ENCODE measurements at places on chromosomes 11 and 22.

- DNase-seq: no peak
Observed at GRCh38 chr22:48398181-48398905, 1429.3 kb downstream of the BRD1 start.

GRCh38 chr11:117295438-117296137, 4.4 kb downstream of the BACE1-AS start:
- no peak for DNase-seq

GRCh38 chr11:133943950-133944698, 12.6 kb downstream of the IGSF9B start:
- DNase-seq: no peak

DNA sequence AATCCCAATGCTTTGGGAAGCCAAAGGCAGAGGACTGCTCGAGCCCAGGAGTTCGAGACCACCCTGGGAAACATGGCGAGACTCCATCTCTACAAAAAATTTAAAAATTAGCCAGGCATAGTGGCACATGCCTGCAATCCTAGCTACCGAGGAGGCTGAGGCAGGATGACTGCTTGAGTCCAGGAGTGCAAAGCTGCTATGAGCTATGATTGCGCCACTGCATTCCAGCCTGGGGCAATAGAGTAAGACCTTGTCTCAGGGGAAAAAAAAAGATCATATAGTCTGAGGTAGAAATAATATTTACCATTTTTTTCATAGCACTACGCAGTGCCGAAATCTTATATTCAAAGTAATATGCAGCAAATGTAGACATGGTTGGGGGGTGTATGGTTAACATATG, 47.8 kb downstream of the MRTFA start:
- DNase-seq: no peak

GRCh38 chr11:39570526-39570925, 1888.9 kb downstream of the LRRC4C start:
- no peak for DNase-seq

DNA sequence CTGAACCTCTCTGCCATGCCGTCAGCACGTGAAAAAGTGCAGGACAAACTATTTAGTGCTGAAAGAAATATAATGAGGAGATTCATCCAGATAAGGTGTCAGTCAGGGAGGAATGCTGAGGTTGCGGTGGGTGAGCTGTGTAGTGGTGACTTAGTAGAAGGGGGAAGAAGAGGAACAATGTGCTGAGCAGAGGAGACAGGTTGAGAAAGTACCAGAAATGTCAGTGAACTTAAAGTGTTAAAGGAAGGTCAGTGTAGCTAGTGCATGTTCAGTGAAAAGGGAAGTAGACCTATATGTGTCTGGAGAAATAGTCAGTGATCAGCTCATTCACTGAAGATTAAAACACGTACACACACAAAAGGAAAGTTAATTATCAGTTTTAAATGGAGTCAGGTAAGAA, 237.6 kb upstream of the CCDC179 start:
- DNase-seq: no peak
